ACHN (cell line): ENCODE measurements at places on chromosomes 11 and 22.

DNA sequence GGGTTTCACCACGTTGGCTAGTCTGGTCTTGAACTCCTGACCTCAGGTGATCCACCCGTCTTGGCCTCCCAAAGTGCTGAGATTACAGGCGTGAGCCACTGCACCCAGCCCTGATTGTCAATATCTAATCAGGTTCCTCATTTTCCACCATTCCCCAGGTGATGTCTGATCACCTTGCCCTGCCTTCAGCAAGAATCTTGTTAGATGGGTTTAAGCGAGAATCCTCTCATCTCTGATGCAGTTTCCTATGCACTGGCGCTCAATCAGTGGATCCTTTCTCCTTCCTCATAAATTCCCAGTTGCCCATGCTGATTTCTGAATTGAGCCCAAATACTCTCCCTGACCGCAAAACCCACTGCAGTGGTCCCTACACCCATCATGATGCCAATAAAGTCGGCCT lies 664 bp upstream of the ZC3H7B start:
- DNase-seq = no peak

DNA sequence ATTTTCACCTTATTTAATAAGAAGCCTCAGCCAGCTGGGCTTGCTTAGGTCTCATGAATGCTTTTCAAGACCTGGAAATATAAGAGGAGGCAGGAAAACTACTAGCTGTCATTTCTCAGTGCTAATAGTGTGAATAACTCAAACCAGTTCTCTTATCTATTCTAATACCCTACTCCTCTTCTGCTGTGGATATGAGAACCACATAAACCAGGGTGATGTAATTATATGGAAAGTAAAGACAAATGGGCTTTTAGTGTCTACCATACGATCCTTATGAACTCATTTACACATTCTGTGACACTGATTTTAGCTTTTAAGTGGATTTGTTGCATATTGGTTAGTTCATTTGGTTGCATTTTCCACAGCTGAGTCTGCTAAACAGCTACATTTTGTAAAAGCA lies 8.6 kb downstream of the PDGFD start:
- DNase-seq = no peak

GRCh38 chr11:110428956-110429730 lies 605 bp upstream of the FDX1 start:
- no peak for DNase-seq

DNA sequence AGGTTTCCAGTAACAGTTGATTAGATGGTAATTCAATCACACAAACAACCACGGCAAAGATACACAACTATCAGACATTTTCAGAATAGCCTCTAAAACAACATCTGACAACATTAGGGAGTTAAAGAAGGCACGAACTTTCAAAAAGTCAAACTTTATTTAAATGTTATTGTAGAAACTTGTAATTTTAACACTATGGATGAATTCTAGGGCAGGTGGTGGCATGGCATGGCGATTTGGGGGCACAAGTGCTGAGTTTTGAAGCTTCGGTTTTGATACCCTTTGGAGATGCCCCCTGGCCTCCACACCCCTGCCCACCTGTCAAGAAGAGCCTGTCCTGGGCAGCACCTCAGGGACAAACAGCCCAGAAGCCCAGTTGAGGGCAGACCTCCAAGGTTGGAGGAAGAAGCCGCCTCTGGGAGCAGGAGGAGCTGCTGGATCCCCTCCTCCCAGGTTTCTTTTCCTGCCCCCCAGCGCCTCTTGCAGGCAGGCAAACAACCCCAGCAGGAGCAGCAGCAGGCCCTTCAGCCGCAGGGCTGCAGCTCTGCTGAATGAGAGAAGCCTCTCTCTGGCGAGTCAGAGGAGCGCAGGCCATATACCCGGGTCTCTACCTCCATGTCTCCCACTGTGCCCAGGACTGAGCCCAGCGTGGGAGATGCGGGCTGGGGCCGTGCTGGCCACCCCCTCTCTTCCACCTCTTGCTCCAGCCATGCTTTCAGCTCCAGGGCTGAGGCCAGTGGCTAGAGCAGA lies 102.1 kb upstream of the IGLL5 start:
- DNase-seq = no peak

- DNase-seq = no peak
Measured at GRCh38 chr22:47032956-47033647, 270.7 kb downstream of the TBC1D22A start.

DNA sequence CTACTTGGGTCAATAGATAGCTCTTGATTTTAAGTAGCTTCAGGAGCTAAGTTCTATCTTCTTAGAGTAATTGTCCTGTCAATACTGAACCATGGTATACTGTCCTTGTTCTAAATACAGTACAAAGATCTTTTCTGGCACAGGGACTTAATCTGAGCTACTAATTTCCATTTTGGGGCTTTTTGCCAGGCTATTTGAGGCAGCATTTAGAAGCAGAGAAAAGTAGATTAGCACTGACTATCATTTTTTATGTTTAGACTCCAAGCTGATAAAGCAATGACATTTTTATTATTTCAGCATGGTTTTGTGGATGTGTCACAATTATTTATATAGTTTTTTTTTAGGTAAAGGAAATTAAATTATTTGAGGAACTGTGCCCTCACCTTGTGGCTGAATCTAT lies 163.2 kb downstream of the FAT3 start:
- DNase-seq = no peak

- DNase-seq = no peak
Measured at GRCh38 chr11:3685923-3686322, 14.7 kb upstream of the CHRNA10 start.
